ENCODE measurements at places on chromosomes 1 and 21.

DNA sequence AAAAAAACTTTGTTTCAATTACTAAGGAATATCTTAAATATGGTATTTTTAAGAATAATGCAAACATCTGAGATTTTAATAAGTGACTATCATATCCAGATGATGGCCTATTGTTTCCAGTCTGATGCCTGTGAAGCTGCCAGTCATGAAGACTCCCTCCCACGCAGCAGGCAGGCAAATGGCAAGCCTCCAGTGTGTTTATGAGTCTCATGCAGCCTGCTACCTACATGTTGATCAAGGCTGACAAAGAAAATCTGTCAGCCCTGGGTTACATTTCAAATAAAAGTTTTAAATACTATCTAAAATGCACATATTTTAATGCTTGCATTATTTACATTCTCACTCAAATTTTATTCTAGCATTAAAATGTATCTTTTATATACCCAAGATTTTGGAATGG lies 137.6 kb upstream of the RNPC3 start:
- no peak for DNase-seq

DNA sequence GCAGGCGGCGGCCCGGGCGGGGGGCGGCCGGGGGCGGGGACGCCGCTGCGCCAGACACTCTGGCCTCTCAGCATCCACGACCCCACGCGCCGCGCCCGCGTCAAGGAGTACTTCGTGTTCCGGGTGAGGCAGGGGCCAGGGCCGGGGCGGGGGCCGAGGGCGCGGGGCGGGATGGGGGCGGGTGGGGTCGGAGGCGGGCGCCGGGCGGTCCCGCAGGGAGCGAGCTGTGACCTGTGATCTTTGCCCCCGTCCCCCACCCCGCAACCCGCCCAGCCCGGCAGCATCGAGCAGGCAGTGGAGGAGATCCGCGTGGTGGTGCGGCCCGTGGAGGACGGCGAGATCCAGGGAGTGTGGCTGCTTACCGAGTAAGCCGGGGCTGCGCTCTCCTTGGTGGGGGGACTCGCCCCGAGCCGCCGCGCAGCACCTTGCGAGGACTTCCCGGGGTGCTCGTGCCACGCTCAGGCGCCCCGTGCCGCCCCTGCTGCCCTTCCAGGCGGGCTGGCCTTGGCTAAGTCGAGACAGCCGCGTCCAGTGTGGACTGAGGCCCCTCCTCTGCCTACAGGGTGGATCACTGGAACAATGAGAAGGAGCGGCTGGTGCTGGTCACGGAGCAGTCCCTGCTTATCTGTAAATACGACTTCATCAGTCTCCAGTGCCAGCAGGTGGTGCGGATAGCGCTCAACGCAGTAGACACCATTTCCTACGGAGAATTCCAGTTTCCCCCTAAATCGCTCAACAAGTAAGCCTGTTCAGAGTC lies 514 bp downstream of the TPRG1L start:
- peak; percentile 55 for DNase-seq

GRCh38 chr1:109621379-109622136 lies 1.9 kb downstream of the AMPD2 start:
- no peak for DNase-seq

DNA sequence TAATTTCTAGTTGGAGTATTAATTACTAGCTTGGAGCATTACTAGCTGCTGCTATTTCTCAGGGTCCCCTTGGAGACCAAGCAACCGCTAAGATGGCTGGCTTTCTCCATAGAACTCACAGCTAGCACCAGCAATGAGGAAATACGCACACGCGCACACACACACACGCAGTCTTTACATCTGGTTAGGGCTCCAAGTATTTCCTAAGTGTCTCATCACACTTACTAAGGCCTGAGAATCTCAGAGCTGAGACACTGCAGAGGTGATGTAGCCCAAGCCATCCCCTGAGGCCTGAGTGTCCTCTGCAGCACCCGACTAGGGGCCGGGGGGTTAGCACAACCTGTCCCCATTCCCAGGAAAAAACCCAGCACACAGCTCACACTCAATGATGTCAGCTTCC lies 42.5 kb downstream of the ITPKB start:
- no peak for DNase-seq

- no peak for DNase-seq
Observed at GRCh38 chr1:232143315-232143886, 486.5 kb downstream of the SIPA1L2 start.

DNA sequence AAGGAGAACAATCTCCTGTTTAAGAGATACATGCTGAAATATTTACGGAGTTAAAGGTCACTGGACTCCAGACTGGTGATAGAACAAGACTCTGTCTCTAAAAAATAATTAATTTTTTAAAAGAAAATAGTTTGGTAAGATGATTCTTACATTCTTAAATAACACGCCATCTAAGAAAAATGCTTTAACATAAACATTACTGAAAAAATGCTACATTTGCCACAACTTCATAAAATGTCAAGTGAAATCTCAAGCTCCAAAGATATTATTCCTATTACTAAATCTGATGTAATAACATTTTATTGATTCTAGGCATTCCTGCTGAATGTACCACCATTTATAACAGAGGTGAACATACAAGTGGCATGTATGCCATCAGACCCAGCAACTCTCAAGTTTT lies 4.1 kb downstream of the ANGPTL3 start:
- no peak for DNase-seq
